ENCODE measurements at places on chromosomes 13 and 19.

- DNase-seq: peak; percentile 97
These were observed 965 bp upstream of the EIF3G start for GRCh38 chr19:10120538-10121189.

- DNase-seq: no peak
These were observed 7.8 kb upstream of the UBL3 start for GRCh38 chr13:29858231-29858630.

DNA sequence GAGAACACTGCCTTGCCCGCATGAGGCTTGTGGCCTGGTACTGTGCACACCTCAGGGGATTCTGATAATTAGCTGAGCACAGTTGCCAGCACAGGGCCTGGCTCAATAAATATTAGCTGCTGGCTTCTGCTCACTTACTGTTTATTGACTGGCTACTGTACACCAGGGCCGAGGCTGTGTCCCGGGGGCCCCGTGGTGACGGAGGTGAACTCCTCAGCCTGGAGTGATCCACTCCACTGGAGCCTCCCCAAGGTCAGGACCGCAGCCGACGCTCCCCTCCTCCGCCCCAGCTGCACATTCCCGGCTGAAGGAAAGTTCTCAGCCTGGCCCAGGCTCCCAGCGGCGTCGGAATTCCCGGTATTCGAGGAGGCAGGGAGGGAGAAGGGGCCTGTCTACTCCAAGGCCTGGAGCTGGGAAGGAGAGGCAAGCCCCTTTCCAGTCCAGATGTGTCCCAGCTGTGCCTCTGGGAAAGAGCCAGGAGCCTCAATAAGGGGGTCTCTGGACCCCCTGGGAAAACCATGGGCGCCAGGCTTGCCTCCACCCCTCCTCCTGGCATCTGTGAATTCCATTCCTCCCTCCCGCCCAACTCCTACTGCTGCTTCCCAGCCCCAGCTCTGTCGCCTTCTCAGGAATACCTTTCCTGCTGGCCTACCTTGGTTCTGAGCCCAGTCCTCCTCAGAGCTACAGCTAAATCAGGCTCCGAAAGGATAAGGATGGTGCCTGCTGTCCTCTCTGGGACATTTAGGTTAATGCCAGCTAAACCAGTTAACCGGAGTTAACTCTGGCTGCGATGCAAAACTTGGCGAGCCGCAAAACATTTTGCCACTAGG lies 7.3 kb downstream of the RPS16 start:
- DNase-seq: peak; percentile 67

DNA sequence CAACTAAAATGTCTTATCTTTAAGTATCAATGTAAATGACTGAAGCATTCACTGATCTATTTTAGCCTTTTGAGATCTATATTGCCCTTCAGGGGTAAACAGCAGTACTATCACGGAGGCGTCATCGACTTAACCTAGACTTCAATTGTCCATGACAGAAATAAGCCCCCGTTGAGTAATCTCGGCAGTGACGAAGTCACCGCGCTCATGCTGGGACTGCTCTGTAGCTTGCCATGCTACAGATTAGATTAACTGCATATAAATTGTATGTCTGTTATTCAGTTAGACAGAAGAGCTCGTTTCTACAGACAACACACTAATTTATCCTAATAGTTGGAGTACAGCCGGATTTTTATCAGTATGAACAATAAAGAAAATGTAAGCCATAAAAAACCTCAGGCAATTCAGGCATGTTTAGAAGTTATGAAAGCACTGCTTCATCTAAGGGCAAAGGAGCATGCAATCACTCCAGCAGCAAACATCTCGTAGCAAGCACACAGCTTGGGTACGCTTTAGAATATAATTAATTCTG lies 56.6 kb downstream of the TUBGCP3 start:
- no peak for DNase-seq

GRCh38 chr19:50420127-50420526 lies 1.4 kb downstream of the SPIB start:
- DNase-seq: no peak

DNA sequence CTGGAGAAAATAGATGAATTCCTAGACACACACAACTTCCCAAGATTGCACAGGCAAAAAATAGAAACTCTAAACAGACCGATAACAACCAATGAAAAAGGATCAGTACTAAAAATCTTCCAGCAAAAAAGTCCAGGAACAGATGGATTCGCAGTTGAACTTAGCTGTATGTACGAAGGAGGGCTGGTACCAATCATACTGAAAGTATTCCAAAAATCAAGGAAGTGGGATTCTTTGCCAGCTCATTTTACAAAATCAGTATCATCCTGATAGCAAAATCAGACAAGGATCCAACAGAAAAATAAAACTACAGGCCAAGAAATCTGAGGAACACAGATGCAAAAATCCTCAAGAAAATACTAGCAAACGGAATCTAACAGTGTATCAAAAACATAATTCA lies 6.5 kb upstream of the LILRB2 start:
- peak; percentile 61 for DNase-seq

GRCh38 chr13:97220151-97220900 lies 1.8 kb upstream of the MBNL2 start:
- DNase-seq: no peak

DNA sequence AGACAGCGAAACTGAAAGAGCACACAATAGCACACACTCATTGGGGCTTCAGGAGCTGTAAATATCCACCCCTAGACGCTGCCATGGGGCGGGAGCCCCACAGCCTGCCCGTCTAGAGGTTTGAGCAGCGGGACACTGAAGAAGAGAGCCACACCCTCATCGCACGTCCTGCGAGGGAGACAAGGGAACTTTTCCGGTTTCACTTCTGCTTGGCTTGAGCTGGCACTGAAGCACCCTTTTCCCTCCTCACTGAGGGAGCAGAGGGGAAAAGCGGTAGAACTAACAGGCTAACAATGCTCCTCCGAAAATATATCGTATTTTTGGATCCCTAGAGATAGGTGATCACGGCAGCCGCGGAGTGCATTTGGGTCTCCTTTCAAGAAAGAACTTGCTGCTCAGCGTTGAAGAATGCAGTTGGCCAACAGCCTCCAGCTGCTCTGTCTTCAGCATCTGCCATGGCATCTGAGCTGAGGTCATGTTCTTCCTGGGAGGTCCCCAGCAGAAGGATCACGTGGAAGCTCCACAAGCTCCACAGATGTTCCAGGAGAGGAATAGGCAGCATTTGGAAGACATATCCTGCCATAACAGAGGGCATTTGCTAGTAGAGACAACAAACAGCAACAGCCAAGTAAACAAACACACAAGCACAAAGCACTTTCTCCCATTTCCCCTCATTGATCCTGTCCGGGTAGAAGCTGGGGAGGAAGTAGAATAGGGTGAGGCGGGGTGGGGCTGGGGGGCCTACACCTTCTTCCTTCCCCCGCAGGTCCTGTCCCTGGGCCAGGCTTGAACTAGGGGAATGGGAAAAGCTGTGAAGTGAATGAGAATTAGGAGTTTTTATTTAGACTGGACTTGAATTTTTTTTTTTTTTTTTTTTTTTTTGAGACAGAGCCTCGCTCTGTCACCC lies 44.8 kb upstream of the ALOX5AP start:
- peak; percentile 85 for DNase-seq
